ENCODE measurements at places on chromosomes 13 and 19.

DNA sequence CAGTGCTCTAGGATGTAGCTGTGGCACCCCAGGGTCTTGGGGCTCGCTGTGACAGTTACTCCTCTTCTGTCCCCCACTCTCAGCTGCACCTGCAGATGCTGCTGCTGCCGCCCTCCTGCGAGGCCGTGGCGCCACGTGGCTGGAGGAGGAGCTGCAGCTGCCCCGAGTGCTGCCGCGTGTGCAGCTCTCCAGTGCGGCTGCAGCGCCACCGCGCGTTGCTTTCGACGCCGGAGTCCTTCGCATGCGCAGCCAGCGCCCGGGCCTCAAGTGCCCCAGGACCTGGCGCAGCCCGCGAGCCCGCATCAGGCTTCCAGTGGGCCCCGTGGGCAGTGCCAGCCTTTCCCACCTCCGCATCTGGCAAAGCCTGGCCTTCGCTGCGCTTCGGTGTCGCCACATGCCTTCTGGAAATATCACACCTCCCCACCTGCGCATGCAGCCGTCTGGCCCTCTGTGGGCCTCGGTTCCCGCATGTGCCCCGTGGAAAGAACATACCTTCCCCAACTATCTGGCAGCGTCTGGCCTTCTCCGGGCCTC is 692 bp upstream of the ZNF580 start:
- DNase-seq = no peak

GRCh38 chr13:110307767-110308655 is 927 bp downstream of the COL4A2 start:
- DNase-seq = no peak

- peak; percentile 12 for DNase-seq
Observed at GRCh38 chr13:96822895-96823294, 171.4 kb downstream of the OXGR1 start.

DNA sequence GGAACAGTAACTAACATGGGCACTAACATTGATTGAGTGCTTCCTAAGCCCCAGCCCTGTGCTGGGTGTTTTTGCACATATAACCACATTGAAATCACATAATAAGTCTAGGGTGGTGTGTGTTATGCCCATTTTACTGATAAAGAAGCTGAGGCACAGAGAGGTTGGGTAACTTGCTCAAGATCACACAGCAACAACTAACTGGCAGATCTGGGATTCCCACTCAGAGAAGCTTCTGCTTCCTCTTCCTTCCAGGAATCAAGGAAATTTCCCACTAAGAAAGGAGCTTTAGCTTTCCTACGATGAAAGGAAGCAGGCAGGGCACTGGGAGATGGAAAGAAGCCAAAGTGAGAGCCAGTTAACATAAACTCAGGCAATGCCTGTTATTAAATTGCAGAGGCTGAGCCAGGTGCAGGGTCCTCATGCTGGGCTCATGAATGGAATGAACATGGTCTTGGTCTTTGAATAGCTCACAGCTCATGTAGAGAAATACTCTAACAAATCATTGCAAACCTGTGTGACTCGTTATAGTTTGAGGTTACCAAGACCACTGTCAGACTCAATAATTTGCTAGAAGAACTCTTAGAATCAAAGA is 10.1 kb downstream of the SSC5D start:
- no peak for DNase-seq

- no peak for DNase-seq
Observed at GRCh38 chr13:105016266-105016665, 1519.2 kb downstream of the EFNB2 start.

- no peak for DNase-seq
Observed at GRCh38 chr13:25927363-25927762, 124.5 kb downstream of the SHISA2 start.

DNA sequence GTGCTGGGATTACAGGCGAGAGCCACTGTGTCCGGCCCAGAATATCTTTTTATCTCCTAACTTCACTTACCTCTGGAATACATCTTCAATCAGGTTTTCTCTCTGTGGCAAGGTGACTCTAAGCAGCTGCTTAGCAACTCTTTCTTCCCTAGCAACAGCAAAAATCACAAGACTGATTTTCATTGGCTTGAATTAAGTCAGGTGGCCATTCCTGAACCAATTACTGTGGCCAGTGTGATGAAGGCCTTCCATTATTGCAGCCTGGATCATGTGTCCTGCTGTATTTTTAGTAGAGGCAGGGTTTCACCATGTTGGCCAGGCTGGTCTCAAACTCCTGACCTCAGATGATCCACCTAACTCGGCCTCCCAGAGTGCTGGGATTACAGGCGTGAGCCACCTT is 9.0 kb upstream of the LTBP4 start:
- no peak for DNase-seq

DNA sequence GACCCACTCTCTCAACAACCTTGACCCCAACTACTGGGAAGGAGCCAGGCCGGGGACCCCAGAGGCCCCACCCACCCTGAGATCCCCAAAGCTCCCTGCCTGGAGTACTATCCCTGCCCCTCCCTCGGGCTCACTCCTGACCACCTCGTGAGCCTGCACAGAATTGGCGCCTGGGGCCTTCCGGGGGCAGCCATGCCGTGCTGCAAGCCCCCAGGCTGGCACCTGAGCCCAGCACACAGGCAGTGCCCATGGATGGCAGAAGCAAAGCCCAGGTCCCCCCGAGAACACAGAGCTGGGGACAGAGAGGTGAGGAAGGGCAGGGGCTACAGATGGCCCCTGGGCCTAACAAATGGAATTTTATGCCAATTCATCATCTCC is 13.9 kb downstream of the LSM4 start:
- DNase-seq = no peak

GRCh38 chr13:75656425-75656989 is 20.4 kb downstream of the LMO7 start:
- DNase-seq = no peak

- no peak for DNase-seq
Observed at GRCh38 chr13:44040818-44041100, 161.1 kb downstream of the LACC1 start.

- no peak for DNase-seq
Observed at GRCh38 chr13:29255567-29255966, 339.9 kb downstream of the SLC7A1 start.

DNA sequence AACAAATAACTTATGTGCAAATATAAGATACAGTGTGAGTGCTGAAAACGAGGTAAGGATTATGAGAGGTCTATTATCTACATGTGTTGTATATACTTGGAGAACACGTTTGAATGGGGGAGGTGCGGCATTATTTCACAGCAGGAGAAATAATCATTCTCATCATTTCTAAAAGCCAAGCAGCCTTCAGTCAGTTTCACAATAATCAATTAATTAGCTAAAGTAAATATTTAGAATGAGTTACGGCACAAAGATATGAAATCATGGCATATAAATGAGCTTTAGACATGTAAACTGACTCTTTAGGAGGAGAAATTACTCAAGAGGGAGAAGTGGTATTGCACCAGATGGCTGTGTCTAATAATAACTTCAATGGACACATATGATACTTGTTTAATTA is 366.6 kb downstream of the DNAJC15 start:
- peak; percentile 35 for DNase-seq

DNA sequence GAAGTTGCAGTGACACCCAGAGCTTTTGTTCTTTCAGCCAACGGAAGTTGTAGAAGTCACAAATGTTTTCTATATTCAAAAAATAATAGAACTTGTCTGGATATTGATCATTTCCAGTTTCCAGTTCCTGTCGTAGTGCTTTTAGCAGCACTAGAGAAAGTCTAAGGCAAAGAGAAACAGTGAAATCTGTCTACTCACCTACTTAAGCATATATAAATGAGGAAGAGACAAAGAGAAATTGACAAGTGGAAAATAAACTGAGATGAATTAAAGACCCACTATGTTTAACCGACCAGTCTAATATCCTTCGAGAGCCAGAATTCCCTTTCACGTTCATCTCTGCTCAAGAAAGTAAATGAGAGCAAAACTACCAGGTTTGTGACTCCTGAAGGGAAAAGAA is 36.7 kb downstream of the DACH1 start:
- no peak for DNase-seq

DNA sequence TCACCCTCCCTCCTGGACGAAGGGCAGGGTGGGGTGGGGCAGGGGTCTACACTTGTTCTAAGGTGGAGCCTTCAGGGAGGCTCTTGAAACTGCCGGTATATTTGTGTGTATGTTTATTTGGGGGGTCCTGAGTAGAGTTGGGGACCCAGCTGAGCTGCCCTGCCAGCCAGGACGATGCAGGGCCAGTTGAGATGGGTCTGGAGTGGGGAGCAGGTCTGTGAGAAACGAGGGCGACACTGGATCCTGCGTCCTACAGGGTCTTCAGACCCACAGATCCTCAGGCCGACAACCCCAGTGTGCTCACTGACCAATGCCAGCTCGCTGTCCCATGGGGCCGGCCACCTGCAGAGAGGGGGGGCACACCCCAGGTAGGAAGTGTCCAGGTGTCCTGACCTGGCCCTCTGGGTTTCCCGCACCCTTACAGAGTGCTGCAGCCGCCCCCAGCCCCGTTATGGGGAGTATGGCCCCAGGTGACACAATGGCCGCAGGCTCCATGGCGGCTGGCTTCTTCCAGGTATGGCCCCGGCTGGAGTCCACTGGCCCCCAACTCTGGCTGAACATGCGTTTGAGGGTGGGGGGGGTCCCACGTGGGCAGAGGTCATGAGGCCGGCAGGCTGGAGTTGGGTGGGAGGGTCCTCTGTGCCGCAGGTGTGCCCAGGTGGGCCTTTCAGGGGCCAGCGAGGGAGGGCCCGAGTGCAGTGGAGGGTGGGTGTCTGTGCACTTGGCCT is 7.4 kb downstream of the ISYNA1 start:
- DNase-seq = no peak

DNA sequence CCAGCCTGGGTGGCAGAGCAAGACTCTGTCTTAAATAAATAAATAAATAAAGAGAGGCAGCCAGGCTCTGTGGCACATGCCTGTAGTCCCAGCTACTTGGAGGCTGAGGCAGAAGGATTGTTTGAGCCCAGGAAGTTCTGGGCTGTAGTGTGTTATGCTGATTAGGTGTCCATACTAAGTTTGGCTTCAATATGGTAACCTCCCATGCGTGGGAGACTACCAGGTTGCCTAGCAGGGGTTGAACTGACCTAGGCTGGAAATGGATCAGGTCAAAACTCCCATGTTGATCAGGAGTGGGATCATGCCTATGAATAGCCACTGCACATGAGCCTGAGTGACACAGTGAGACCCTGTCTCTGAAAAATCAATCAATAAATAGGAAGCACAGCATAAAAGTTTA is 4.0 kb upstream of the SNRNP70 start:
- no peak for DNase-seq

- no peak for DNase-seq
Observed at GRCh38 chr13:24985896-24986295, 110.0 kb upstream of the PABPC3 start.

GRCh38 chr13:75010941-75011340 is 471.0 kb downstream of the TBC1D4 start:
- no peak for DNase-seq

GRCh38 chr13:40508767-40509342 is 157.6 kb downstream of the FOXO1 start:
- no peak for DNase-seq

DNA sequence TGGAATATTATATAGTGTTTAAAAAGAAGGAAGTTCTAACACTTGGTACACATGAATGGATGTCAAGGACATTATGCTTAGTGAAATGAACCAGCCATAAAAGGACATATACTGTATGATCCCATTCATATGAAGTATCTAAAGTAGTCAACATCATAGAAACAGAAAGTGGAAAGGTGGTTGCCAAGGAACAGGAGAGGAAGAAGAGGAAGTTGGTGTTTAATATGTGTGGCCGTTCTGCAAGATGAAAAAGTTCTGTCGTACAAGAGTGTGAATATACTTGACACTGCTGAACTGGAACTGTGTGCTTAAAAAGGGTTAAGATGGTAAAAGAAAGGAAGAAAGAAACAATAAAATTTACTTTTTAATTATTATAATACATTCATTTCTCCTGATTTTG is 33.1 kb upstream of the C1QTNF9 start:
- no peak for DNase-seq

GRCh38 chr19:4506449-4507149 is 11.7 kb downstream of the PLIN4 start:
- DNase-seq = no peak

DNA sequence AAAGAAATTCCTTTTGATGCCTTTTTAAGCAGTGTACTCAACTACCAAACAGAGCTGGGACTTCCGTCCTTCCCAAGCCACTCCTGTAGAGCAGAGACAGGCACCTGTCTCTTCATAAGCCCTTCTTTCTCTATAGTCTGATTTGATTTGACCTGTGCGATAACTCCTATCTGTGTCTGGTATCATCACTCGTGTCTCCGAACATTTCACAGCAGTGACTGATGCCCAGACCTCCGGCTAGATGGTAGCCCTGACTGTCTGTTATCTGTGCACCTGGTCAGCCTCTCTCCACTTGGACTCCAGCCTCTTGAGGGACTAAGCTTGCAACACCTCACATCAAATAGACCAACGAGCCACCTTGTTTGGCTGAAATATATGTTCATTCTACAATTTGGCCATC is 316.2 kb upstream of the ZNF507 start:
- no peak for DNase-seq

DNA sequence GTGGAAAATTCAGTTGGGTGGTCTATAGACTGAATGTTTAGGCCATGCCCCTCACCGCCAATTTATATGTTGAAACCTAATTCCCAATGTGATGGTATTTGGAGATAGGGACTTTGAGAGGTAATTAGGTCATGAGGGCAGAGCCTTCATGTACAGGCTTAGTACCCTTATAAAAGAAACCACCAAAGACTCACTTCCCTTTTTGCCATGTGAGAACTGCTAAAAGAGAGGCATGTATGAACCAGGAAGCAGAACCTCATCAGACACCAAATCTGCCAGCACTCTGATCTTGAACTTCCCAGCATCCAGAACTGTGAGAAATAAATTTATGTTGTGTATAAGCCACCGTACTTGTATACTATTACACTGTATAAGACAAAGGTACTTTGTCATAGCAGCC is 40.6 kb downstream of the UQCRFS1 start:
- DNase-seq = no peak

- DNase-seq = no peak
Observed at GRCh38 chr13:96710166-96710862, 284.0 kb downstream of the OXGR1 start.

DNA sequence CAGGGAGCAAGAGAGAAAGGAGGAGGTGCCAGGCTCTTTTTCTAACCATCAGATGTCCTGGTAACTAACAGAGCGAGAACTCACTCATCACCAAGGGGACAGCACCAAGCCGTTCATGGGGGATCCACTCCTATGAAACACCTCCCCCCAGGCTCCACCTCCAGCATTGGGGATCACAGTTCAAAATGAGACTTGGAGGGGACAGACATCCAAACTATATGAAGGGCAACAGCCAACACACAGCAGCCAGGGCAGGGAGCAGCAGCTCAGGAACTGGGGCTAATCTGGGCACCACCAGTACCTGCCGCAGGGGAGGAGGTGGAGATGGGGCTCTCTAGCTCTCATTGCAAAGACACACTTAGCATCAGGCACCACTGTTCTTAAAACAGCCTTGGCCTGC is 34.3 kb upstream of the VSTM2B start:
- no peak for DNase-seq

- DNase-seq = no peak
Observed at GRCh38 chr13:110030394-110030928, 244.1 kb upstream of the IRS2 start.

- no peak for DNase-seq
Observed at GRCh38 chr13:94109715-94110374, 369.6 kb downstream of the DCT start.

- no peak for DNase-seq
Observed at GRCh38 chr13:24737042-24737441, 26.9 kb upstream of the RNF17 start.

- DNase-seq = no peak
Observed at GRCh38 chr13:50236898-50237318, 221.7 kb downstream of the KCNRG start.

GRCh38 chr13:21883713-21884112 is 212.8 kb downstream of the FGF9 start:
- no peak for DNase-seq

GRCh38 chr13:75788481-75788981 is 152.4 kb downstream of the LMO7 start:
- peak; percentile 67 for DNase-seq

All from fibroblast of the conjunctiva (primary cell).